ENCODE measurements at places on chromosomes 16 and 17.

DNA sequence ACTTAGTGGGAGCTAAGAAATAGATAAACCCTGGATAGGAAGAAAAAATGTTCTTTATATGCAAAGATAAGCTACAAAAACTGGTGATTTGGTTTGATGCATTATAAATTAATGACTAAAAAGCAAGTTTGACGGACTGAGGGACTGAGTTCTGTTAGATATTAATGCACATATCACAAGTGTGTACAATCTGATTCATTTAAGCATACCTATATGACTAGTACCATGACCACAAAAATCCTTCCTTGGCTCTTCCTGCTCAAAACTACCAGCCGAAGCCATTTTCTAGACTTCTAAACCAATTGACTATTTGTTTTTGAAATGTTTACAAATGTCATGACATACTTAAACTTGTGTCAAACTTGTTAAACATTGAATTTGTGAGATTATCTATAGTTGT is 374.5 kb upstream of the MON1B start:
- no peak for DNase-seq

- DNase-seq, result no peak
Observed at GRCh38 chr17:7880076-7880868, 8.3 kb upstream of the CHD3 start.

- no peak for DNase-seq
Observed at GRCh38 chr16:4743226-4743878, 9.0 kb downstream of the DNAAF8 start.

- DNase-seq, result no peak
Observed at GRCh38 chr16:22092143-22092933, at the start of gene VWA3A. VWA3A (plus strand) TSS chr16:22092541; CDS start chr16:22092638, 97 bp downstream.

GRCh38 chr17:17347234-17347955 is 44.2 kb downstream of the NT5M start:
- DNase-seq, result no peak

- no peak for DNase-seq
Observed at GRCh38 chr16:11211977-11212797, 43.8 kb downstream of the SOCS1 start.

- DNase-seq, result no peak
Observed at GRCh38 chr16:30736995-30737793, 11.0 kb upstream of the PHKG2 start.
